ENCODE measurements at places on chromosomes 1 and 21.
A peak's percentile ranks its signal among the peaks of the same experiment; 100 is the strongest.

DNA sequence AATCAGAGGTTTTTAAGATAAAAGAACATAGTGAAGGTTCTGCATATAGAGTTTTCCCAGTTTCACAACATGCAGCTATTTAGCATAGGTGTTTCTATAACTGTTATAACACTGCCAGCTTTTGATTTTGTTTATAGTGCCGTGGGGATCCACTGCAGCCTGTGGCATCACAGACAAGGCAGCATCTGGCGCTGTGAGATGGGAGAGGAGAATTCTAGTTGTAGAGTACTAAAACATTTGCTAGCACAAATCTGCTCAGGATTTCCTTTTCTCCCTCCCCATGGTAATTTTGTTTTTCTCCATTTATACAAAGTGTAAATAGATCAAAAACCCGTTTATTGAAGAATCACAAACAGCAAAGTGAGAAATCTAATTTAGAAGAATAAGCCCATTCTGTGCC, 482.8 kb upstream of the NCAM2 start:
- no peak for DNase-seq

GRCh38 chr21:45601551-45601950, 42.0 kb upstream of the PCBP3 start:
- DNase-seq: no peak

GRCh38 chr1:228988664-228989063, 253.4 kb downstream of the RHOU start:
- no peak for DNase-seq

DNA sequence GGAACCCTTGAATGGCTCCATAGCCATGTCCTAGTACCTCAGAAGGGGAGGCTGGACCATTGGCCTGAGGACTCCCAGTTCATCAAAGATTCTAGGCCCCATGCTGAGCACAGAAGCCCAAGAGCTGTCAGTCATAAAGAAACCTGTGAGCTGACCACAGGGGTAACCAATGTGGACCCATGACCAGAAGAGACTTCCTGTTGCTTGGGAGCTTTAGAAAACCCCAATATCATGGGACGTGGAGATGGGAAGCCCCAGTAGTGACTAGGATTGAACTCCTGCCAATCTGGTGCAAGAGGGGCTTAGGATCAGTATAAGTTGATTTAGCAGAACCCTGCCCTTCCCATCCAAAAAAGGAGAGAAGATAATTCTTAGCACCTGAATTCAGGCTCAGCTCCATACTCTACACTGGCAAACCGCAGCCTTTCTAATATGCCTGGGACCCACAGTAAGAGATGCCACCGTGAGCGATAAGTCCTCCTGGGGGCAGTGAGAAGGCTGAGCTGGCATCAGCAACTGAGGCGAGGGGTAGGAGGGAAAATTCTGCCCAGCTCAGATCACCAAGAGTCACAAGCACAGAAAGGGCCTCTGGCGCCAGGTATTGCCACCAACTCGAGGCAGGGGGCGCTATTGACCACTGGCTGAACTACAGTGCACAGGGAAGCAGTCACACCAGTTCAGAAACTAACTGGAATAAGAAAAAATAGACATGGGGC, 108.9 kb downstream of the CAPN8 start:
- no peak for DNase-seq

DNA sequence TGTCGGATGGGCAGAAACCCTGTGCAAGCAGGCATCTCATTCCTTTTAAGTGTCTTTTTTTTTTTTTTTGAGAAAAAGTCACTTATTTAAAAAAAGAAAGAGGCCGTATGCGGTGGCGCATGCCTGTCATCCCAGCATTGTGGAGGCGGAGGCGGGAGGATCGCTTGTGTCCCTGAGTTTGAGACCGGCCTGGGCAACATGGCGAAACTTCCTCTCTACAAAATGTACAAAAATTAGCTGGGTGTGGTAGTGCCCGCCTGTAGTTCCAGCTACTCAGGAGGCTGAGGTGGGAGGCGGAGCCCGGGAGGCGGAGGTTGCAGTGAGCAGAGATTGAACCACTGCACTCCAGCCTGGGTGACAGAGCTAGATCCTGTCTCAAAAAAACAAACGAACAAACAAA, 1.7 kb downstream of the GPR137B start:
- no peak for DNase-seq

DNA sequence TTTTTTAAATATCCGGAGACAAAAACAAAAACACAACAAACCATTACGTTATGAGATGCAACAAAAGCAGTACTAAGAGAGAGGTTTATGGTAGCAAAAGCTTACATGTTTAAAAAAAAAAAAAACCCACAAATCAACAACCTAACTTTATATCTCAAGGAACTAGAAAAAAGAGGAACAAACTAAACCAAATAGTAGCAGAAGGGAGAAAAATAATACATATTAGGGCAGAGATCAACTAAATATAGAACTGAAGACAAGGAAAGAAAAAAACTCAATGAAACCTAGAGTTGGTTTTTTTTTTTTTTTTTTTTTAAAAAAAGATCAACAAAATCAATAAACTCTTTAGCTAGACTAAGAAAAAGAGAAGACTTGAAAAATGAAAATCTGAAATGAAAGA, 34.9 kb downstream of the ZNF644 start:
- DNase-seq: peak; percentile 55

DNA sequence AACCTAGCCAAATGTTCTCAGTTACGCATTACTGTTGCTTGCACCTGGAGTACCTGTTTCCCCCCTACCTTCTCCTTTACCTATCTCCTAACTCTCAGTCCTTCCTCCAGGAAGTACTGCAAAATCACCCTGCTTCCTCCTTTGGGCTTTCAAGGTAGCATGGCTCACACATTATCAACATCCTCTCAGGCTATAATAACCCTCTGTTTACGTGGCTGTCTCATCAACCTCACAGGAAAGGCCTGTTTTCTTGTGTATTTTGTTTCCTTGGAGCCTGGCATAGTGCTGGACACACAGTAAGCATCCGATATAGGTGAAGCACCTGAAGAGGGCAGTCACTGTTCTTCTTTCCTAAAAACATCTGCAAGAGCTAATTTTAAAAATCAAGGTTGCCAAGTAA, 32.7 kb upstream of the ANGPTL7 start:
- no peak for DNase-seq

DNA sequence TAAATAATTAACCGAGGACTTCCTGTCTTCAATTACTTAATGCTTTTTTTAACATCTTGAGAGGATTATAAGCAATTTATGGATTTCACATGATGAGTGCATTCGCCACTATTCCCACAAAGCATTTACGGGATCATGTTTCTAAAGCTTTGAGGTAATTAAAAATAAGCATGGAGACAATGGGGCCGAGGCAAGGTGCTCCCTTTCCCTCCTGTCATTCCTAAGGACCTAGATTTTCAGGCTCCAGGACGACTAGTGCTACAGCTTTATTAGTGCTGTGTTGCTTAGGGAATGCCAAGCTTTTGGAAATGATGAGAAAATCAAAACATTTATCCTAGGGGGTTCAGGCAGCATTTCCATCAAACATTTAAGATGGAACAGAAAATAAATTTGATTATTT, 209.2 kb downstream of the KCTD3 start:
- no peak for DNase-seq

- DNase-seq: no peak
These were observed 115.5 kb downstream of the PTPN14 start for GRCh38 chr1:214435867-214436266.

DNA sequence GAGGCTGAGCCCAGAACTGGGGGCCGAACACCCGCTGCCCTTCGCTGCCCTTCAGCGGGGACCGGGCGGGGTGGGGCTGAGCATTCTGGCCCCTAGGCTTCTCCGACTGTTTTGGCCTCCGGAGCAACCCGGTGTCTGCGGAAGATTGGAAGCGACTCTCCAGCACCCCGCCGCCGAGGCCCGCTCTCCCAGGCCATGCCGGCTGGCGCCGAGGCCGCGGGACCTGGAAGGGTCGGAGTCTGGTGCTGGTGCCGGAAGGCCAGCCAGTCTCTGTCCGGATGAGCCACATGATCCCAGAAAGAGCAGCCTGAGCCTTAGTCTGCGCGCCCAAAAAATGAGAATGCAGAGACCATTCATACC, 272.0 kb downstream of the FOXD2 start:
- no peak for DNase-seq

DNA sequence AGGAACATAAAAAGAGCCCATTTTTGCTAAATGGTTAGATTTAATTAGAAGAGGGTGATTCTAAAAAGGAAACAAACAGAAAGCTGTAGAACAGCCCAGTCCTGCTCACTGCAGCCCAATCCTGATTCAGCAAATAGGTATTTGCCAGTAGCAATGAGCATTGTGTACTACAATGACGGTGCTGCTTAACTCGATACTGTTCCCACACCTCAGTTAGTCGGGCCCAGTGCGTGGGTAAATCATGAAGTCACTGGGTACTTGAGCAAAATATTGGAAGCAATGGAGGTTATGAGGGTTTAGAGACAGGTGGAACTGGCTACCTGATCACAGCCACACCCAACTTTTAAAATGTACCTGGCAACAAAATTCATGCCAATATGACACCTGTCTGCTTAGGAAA, 101.5 kb upstream of the ADGRL2 start:
- DNase-seq: no peak

DNA sequence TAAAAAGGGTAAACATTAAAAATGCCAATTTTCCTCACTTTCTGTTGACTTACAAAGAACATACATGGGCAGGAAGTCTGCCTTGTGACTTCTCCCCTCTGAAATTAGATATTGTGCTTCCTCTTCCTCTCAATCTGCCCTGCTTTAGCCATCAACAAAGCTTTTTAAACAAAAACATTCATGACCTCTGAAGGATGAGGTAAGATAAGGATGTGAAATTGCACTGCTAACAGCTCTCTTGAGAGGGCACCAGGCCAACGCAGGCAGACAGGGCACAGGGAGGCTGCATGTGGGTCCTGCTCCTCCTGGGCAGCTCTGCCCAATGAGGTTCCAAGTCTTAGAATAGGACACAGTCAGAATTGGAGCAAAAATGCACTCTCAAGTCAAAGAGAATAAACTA, 62.1 kb downstream of the DEGS1 start:
- DNase-seq: peak; percentile 72

DNA sequence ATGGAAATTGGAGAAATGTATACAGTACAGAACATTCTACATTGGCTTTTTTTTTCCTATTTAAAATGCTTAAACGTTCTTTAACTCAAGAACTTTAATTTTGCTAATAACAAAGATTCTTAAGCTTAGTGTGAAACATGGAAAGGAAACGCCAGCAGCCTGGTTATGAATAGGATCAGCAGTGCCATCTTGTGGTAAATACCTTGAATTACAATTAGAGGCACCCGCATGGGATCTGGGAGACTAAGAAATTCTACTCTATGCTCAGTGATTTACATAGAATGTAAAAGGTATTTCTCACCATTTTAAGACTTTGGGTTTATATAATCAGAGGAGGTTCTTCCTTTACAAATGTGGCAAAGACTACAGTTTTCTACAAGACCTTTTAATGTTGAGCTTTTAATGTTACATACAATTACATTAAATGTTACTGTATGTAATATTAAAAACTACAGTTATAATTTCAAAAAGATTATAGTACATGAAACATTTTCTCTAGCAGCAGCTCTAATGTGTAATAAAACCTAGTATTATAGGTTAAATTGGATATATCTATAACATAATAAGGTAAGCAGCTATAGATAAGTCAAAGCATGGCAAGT, 32.1 kb upstream of the APOBEC4 start:
- DNase-seq: no peak

DNA sequence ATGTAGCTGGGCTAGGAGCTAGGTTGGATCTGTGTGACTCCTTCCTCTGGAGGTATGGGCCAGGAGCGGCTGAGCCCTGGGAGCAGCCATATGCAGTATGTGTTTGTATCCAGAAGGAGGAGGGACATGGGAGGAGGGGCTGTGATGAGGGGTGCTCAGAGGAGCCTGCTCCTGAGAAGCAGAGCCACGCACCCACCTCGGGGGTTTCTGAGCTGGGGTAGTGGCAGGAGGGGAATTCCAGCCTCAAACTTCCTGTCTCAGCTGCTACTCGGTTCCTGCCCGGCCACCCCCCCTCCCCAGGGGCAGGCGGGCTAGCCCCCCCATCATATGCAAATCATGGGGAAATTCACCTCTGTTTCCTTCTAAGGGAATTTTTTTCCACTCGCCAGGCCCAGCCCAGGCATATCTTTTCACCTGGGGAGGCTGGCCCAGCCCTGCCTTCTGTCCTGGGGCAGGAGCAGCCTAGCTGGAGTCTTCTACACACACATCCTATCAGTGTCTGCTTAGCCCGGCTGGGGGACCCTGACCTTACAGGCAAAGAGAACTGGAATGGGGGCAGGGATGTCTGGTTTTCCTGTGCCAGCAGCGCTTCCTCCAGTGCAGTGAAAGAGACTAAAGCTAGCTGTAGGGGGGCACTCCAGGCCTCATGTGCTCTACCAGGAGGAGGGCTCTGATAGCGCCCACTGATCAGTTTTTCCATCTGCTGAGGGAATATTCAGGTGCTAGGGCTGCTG, 3.0 kb downstream of the ZC3H12A start:
- peak; percentile 75 for DNase-seq

GRCh38 chr21:34072145-34073031, 990 bp upstream of the MRPS6 start:
- no peak for DNase-seq

- DNase-seq: no peak
These were observed 37.1 kb downstream of the ALPL start for GRCh38 chr1:21546122-21546825.

Measured in bone marrow (tissue), 2 donors.